Spinal cord (tissue), 10 donors: ENCODE measurements at places on chromosomes 6 and 20.

GRCh38 chr6:147347882-147348575 is 143.8 kb downstream of the STXBP5 start:
- DNase-seq: no peak

DNA sequence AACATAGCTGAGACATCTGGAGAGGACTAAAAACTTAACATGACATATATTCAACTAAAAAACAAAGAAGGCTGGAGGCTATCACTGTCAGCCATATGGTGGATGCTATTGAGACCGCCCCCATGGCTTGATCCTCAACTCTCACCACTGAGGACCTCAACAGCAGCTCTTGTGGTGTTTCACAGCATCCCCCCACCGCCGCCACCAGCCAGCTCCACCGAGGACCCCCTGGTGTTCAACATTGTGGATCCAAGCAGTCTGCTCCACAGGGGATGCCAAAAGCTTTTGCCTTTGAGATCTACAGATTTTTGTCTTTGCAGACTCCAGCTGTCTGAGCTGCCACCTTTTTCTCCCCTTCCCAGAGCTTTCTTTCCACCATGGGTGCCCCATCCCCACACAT is 64.6 kb downstream of the NUS1 start:
- DNase-seq: no peak

GRCh38 chr6:73041051-73041450 is 184.2 kb downstream of the KHDC1L start:
- no peak for DNase-seq

DNA sequence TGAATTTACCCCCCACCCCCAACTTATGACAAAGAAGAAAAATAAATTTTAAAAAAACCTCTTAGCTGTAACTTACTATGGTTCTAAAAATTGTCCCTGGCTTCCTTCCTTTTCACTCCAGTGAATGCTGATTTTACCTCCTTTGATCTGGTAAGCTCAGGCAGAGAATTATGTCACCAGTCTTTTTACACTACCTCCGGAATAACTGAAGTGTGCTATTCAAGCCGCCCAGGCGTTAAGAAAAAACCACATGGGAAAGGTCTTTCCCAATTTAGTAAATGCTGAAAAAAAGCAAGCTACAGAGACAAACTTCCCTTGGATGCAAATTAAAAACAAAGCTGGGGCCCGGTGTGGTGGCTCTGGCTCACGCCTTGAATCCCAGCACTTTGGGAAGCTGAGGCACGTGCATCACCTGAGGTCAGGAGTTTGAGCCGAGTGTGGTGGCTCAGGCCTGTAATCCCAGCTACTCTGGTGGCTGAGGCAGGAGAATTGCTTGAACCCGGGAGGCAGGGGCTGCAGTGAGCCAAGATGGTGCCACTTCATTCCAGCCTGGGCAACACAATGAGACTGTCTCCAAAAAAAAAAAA is 12.4 kb downstream of the SNX5 start:
- no peak for DNase-seq

DNA sequence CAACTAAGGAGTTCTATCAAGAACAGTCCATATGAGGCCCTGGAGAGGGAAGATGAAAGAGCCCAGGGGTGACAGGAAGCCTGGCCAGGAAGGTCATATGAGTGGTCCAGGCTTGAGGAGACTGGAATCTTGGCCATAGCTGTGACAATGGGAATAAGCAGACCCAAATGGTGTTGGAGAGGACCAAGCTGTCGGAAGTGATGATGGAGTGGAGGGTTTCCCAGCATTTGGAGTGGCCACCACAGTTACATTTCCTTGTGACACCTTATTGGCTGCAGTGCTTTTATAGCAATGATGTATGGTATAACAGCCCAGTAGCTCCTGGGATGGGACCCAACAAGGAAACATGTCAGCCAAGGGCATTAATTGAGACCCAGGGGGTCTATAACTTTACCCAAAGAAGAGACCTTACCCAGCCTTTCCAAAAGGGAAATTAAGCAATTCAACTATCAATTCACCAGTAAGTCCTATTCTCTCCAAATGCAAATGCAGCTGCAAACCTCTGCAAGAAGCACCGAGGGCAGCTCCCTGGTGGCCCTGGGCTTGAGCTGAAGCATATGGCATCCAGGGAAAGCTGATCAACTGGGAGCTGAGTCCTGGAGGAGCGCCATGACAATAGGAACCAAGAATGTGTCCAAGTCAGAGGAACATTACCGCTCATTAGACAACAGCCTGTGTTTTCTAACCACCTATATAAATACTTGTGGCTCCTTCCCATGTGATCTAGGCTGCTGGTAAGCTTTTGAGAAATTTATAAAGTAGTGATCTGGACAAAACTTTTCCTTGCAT is 219.4 kb downstream of the SOD2 start:
- DNase-seq: no peak

DNA sequence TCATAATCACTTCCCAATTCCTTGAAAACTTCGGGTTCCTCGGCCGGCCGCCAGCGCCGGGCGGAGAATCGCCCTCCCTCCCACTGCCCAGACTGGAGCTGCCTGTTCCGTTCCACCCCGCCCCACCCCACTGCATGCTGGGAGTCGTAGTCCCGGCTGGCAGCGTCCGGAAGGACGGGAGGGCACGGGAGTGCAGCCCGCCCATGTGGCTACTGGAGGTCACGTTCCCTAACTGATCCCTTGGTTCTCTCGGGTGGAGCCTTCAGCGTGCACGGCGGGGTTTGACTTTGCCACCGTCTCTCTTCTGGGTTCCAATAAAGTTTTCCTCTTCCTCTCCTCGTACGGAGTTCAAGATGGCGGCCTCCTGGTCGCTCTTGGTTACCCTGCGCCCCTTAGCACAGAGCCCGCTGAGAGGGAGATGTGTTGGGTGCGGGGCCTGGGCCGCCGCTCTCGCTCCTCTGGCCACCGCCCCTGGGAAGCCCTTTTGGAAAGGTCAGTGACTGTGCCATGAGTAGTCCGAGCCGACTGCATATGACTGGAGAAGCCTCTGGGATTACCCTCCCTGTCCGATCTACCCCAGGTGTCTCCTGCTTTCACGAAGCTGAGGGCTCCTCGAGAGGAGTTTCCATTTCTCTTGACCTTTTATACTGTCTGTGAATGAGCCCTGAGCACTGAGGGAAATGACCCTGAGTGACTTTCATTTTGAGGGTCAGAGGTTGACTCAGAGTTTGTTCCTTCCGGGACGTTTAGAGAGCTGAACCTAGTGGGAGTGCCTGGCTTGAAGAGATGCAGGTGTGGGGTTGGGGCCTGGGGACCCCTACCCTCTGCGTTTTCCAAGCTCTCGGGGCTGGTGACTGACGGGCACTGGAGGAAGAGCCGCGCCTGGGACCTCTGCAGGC is at the start of gene AFG1L:
AFG1L (plus strand) TSS at position 328 of the 899 bp plus-strand sequence; CDS start at position 354, 26 bp downstream.
- DNase-seq: peak; percentile 91

GRCh38 chr6:118252474-118252873 is 295.6 kb upstream of the PLN start:
- no peak for DNase-seq

- DNase-seq: no peak
Measured at GRCh38 chr6:25343984-25344383, 64.8 kb downstream of the CARMIL1 start.

- DNase-seq: no peak
Measured at GRCh38 chr20:18637224-18637623, 49.4 kb downstream of the DTD1 start.

DNA sequence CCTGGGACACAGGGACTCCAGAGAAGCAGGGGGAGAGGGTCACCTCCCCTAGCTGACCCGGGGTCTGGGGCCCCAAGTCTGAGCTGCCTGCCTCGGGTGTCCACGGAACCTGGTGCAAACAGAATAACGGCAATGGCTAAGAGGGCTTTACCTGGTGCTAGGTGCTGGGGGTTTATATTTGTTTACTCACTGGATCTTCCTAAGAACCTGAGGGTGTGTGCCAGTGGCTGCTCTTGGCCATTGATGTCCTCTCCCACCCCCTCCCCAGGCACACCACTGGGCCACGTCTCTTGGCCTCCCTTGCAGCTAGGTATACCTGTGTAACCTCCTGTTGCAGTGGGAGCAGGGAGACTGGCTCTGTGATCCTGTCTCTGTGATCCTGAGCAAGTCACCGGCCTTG is 157.9 kb upstream of the MLN start:
- DNase-seq: no peak

DNA sequence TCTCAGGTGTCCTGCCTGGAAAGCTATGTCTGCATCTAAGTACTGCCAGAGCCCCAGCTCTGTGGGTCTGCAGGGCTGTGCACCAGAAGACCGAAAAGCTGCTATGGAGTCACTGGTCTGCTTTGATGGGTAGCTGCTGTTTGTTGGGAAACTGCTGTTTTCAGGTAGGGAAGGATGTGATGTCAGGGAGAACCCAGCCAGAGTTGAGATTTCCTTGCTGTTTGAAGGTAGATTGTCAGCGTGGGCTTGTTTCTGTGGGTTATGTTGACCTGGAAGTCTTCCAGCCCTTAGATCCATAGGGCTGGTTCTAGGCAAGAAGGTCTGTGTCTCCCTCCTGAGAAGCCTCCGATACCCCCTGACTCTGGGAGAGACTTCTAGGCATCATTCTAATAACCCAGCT is 12.2 kb upstream of the SHLD1 start:
- no peak for DNase-seq

GRCh38 chr6:19024737-19025136 is 637.6 kb downstream of the RNF144B start:
- DNase-seq: no peak

- DNase-seq: no peak
Measured at GRCh38 chr6:49326347-49326746, 136.7 kb downstream of the MMUT start.

DNA sequence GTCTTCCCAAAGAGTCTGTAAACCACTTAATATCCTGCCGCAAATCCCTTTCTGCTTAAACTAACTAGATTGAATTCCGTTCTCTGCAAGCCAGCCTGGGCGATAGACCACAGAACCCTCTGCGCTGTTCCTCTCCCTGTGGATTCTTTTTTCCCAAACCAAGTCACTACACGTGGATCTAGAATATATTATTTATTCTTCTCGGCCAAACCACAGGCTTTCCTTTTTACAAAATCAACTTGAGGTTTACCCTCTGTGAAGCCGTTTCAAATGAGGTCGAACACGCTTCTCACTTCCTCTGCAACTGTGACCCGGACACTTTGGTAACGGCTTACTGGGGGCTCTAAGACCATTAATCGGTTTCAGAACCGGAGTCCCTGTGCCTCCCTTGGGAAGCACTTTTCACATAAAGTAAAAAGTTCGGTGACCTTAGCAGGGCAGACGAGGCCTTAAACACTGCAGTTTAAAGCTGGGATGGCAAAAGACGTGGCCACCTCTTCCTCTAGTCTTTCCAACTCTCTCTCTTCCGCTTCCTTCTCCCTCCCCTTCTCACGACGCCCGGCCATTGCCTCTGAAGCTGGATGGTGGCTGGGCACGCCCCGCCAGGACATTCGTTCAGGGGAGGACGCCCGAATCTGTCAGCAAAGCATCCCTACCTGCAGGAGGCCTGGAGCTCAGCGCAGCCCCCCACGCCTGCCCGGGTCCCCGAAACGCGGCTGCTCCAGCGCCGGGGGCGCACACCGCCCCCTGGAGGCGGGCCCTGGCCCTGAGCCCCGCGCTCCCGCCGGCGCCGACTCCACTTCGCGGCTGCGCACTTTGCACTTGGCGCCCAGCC is 55.0 kb upstream of the FOXC1 start:
- peak; percentile 56 for DNase-seq

DNA sequence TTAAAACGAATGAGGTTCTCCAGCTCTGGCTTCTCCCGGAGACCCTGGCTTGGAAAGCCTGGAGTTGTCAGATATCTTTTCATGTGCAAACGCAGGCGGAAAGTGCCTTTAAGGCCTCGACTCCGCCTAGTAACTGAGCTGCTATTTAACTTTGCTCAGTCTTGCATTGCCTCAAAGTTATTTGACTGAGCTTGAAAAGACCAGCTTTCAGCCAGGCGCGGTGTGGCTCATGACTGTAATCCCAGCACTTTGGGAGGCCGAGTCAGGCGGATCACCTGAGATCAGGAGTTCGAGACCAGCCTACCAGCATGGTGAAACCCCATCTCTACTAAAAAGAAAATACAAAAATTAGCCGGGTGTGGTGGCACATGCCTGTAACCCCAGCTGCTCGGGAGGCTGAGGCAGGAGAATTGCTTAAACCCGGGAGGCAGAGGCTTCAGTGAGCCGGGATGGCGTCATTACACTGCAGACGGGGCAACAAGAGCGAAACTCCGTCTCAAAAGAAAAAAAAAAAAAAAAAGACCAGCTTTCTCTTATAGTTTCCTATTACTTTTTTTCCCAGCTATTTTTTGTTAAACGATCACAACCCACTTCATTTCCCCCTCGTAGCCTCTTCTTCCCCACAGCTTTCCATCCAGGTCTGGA is 1.9 kb downstream of the GCNT2 start:
- no peak for DNase-seq

DNA sequence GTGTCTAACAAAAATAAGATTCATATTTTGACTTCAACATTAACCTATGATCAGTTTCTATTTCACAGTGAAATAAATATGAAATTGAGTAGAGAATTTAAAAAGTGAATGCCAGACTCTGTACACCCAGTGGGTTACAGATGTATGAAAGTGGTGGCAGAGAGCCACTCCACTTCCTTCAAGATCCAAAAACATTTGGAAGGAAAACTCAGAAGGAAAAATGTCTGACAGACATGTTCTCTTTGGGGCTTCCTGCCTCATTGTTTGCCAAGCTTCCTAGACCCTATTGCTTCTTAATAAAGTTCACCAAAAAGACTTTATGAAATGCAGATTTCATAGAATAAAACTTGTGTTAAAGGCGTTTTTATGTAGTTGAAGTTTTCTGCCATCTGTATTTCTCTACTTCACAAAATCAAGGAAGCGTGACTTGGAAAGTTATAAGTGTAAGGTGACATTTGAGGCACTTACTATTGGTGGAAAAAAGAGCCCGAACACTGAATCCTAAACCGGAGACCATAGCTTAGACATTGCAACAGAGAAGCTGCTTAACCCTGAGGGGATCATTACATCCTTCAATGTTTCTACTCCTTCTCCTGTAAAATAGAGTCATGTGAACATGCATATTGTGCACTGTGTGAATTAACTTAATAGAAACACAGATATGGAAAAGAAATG is 12.8 kb downstream of the HMGCLL1 start:
- no peak for DNase-seq

DNA sequence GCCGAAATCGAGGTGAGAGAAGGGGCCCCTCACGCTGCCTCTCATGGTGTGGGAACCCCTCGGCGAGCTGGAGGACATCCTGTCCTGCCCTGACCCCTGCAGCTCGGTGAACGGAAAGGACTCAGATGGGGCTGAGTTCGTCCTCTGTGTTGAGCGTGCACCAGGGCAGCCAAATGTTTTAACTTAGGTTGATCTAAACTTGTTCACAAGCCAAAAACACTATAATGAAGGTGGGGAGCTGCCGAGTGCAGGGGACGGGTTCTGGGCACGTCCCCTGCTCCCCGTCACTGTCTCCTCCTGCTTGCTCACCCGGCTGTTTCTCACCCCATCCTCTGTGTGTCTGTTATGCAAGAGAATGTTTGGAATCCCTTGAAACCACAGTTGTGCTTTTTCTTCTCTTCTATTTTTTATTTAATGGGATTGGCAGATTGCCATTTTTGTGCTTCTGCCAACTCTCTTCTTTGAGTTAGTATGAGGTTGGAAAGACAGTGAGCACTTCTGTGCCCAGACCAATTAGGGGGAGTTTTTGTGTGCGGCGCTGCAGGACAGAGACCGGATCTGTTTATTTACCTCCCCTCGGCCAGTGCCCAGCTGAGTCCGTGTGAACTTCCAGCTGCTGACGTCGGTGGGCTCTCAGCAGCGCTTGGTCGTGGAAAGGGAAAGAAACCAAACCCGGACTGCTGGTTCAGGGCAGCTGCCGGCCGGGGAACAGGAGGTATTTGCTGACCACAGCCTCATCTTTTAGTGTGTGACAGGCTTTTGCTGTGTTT is 158.1 kb downstream of the DTNBP1 start:
- peak; percentile 88 for DNase-seq
